ENCODE measurements at places on chromosomes 2 and 18.

GRCh38 chr2:241965931-241966412 is 96.4 kb downstream of the RTP5 start:
- peak; percentile 67 for DNase-seq

DNA sequence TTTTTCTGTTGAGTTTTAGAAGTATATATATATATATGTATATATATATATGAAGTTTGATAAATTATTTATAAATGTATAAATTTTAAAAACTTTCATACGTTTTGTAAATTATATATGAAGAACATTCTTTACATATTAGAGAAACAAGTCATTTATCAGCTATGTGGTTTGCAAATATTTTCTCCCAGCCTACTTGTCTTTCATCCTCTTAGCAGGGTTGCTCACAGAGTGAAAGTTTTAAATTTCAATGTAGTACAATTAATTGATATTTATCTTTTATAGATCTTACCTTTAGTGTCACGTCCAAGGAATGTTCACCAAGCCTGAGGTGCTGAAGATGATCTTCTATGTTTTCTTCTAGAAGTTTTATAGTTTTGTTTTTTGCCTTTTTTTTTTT is 78.3 kb upstream of the HS6ST1 start:
- DNase-seq = no peak

DNA sequence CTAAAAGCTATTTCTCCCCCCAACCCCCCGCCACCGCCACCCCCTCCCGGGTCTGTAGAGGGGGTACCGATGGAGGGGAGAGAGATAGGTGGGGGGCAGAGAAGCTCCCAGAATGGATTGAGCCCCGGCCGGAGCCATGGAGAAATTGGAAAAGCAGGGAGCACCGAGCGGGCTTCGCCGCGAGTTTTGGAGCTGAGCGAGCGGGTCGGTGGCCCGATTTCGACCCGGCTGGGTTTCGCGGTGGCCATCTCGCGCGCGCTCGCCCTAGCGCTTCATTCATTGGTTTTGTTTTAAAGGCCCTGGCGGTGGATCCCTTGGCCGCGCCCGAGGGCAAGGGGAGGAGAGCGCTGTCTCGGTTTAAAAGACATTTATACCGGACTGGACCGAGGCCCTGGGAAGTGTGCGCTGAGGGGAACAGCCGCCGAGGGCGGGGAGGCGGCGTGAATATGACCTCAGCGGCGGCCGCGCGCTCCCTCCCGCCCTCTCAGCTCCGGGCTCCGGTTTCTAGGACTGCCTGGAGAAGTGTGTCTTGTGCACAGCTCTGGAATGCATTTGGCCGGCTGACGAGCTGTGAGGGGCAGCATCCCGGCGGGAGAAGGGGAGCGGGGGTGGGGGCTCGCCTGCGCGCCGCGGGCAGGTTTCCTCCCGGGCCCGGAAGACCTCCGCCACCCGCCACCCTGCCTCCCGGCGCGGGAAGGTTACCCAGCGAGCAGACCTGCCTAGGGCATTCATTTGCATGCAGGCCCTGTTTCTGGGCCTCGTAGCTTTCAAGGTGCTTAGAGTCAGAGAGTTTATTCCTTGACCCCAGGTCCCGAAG is 1.7 kb upstream of the SMAD7 start:
- DNase-seq = peak; percentile 92

GRCh38 chr2:26088038-26088643 is 54.3 kb downstream of the RAB10 start:
- DNase-seq = no peak

DNA sequence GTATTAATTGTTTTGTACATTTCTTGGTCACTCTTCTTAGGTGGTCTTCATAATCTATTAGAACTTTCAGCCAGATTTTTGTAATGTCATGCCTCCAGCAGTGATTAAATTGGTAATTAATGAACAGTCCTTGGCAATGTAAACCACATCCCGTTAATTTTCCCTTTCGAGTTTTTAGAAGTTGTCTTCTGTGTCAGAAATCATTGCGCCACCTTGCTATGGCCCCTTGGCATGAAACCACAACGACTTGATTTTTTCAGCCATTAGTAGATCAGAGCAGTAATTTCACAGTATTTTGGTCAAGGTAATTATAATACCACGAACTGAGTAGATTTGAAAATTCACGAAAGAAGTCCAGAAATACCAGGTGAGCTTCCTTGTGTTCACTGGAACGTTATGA is 86.0 kb upstream of the OTX1 start:
- no peak for DNase-seq

- no peak for DNase-seq
Observed at GRCh38 chr2:70902067-70902442, 33.6 kb upstream of the ATP6V1B1 start.

GRCh38 chr2:148022351-148022750 is 1.5 kb downstream of the MBD5 start:
- no peak for DNase-seq

GRCh38 chr2:43437363-43437762 is 158.5 kb downstream of the THADA start:
- DNase-seq = no peak

Measured in tibial artery (tissue), 4 donors.